ENCODE measurements at places on chromosomes 2 and 18.

GRCh38 chr2:105417857-105418436 is 19.1 kb upstream of the FHL2 start:
- H3K27ac ChIP-seq, result no peak overlapping the region
- no peaks in the 10 kb centered on the region for H3K36me3 ChIP-seq
- no peaks in the 10 kb centered on the region for H3K4me1 ChIP-seq
- no peak for DNase-seq
- no peak overlapping the region for H3K4me3 ChIP-seq

- no peak overlapping the region for H3K4me3 ChIP-seq
- H3K27ac ChIP-seq, result no peak overlapping the region
- H3K27me3 ChIP-seq, result no peaks in the 10 kb centered on the region
- no peak for DNase-seq
- no peaks in the 10 kb centered on the region for H3K4me1 ChIP-seq
- H3K36me3 ChIP-seq, result no peaks in the 10 kb centered on the region
Measured at GRCh38 chr2:76128622-76129021, 417.9 kb upstream of the GCFC2 start.

- H3K27me3 ChIP-seq, result no peaks in the 10 kb centered on the region
- DNase-seq, result no peak
- no peak overlapping the region for H3K27ac ChIP-seq
Measured at GRCh38 chr2:129861666-129862288, 117.7 kb upstream of the RAB6C start.

GRCh38 chr18:7830468-7830867 is 263.4 kb downstream of the PTPRM start:
- H3K36me3 ChIP-seq, result no peaks in the 10 kb centered on the region
- H3K27me3 ChIP-seq, result no peaks in the 10 kb centered on the region
- no peak for DNase-seq
- H3K4me1 ChIP-seq, result no peaks in the 10 kb centered on the region
- no peak overlapping the region for H3K4me3 ChIP-seq

- no peaks in the 10 kb centered on the region for H3K27me3 ChIP-seq
- H3K4me1 ChIP-seq, result no peaks in the 10 kb centered on the region
- DNase-seq, result no peak
- no peak overlapping the region for H3K4me3 ChIP-seq
Measured at GRCh38 chr2:23327416-23327815, 57.6 kb upstream of the KLHL29 start.

GRCh38 chr18:8858888-8859511 is 153.6 kb downstream of the MTCL1 start:
- no peak for DNase-seq
- no peaks in the 10 kb centered on the region for H3K36me3 ChIP-seq
- H3K4me3 ChIP-seq, result no peak overlapping the region
- H3K4me1 ChIP-seq, result no peaks in the 10 kb centered on the region

DNA sequence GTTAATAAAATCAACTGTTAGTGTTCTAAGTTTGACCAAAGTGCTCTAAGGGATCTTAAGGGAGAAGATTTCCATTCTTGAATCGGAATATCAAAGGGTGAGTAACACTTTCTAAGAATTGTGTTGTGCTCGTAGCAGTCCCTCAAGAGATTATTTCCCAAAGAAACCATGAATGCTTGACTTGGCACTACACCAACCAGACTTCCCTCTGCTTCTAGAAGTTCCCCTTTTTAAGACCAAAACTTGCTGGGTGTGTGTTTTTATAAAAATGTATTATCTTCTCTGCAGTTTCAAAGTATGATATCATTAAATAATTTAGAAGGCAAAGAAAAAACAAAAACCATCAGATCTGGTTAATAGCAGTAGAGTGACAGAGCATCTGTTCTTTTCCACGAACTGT is 522.0 kb upstream of the FAM98A start:
- no peaks in the 10 kb centered on the region for H3K36me3 ChIP-seq
- no peak overlapping the region for H3K4me3 ChIP-seq
- H3K4me1 ChIP-seq, result no peaks in the 10 kb centered on the region
- no peak overlapping the region for H3K27ac ChIP-seq
- DNase-seq, result no peak
- H3K27me3 ChIP-seq, result no peaks in the 10 kb centered on the region

GRCh38 chr2:98281607-98282006 is 64.6 kb upstream of the CNGA3 start:
- peaks cover 5% of the 10 kb centered on the region for H3K4me1 ChIP-seq
- H3K4me3 ChIP-seq, result no peak overlapping the region
- no peaks in the 10 kb centered on the region for H3K36me3 ChIP-seq
- DNase-seq, result no peak

DNA sequence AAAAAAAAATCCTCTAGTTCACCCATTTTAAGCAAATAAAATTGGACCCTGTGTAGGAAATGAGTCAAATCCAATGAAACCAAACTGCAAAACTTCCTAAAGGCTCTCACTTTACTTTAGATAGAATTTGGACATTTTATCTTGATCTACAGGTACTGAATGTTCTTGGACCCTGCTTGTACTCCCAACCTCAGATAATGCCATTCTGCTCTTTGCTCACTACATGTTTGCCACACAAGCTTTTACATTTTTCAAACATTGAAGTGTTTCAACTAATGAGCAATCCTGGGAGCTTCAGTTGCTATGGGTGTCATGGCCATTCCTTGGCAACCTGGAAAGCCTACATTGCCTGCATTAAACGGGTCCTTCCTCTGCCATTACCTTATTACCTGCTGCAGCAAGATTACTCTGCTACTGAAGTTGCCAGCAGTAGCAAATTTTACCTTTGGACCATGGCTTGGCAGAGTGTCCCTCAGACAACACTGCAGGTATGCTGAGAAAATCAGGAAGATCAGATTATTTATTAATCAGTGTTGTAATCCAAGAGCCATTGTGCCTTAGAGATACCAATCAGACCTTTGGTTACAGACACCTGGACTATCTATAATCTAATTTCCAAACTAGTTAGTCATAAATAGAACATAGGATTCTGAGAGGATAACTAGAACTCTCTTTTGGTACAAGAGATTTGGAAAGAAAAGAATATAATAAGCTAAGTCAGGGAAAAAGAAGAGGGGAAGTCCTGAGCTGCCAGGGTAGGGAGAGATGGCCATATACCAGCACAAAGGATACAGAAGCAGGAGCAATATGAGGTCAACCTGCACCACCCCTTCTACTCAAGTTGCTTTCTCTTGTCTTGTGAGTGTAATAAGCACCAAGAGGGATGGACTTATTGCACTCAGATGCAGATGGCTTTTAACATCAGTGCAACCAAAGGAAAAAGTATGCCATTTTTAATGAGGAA is 293.3 kb upstream of the TFPI start:
- H3K4me3 ChIP-seq, result no peak overlapping the region
- DNase-seq, result no peak
- H3K27me3 ChIP-seq, result no peaks in the 10 kb centered on the region
- no peaks in the 10 kb centered on the region for H3K36me3 ChIP-seq

DNA sequence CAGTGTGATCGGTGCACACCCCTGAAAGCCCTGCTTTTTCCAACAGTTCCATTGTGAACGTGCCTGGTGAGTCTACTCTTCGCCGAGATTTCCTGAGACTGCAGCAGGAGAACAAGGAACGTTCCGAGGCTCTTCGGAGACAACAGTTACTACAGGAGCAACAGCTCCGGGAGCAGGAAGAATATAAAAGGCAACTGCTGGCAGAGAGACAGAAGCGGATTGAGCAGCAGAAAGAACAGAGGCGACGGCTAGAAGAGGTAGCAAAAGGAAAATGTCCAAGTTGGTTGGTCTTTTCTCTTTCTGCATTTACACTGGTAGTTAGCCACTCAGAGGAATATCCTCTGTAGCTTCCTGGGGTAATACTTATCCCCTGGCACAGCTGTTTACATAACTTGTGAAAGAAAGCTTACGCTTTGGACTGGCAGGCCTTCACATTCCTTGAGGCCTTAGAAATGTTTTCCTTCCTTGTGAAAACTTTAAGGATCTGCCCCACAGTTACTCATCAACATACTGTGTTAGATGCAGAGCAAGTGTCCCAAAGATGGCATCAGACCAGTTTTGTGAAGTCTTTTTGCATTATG is 146.6 kb downstream of the MAP4K4 start:
- H3K4me1 ChIP-seq, result no peaks in the 10 kb centered on the region
- H3K27ac ChIP-seq, result peak overlapping the region; percentile 47
- DNase-seq, result no peak
- H3K27me3 ChIP-seq, result no peaks in the 10 kb centered on the region
- H3K4me3 ChIP-seq, result no peak overlapping the region

- peak overlapping the region; percentile 65 for H3K27ac ChIP-seq
- H3K27me3 ChIP-seq, result no peaks in the 10 kb centered on the region
- H3K4me3 ChIP-seq, result no peak overlapping the region
- no peaks in the 10 kb centered on the region for H3K36me3 ChIP-seq
Measured at GRCh38 chr18:58991167-58991798, 126.6 kb downstream of the ZNF532 start.

DNA sequence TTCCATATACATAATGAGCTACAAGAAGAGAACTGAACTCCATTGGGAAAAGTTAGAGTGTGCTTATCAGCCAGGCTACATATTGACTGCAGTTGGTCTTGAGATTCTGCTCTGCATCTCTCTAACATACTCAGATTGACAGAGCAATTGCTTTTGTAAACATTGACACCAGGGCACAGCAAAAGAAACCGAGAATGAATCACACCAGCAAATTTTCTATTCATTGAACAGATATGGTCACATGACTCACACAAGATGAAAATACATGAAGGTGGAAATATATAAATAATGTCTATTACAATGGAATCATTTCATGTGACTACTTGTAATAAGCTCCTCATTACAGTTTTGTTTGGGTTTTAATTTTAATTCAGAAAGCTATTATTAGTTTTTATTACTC is 691.9 kb upstream of the TMEFF2 start:
- H3K27me3 ChIP-seq, result no peaks in the 10 kb centered on the region
- no peak overlapping the region for H3K27ac ChIP-seq
- DNase-seq, result no peak
- no peaks in the 10 kb centered on the region for H3K4me1 ChIP-seq
- no peak overlapping the region for H3K4me3 ChIP-seq

- no peaks in the 10 kb centered on the region for H3K4me1 ChIP-seq
- H3K27me3 ChIP-seq, result no peaks in the 10 kb centered on the region
- H3K4me3 ChIP-seq, result no peak overlapping the region
- no peaks in the 10 kb centered on the region for H3K36me3 ChIP-seq
- no peak for DNase-seq
Measured at GRCh38 chr2:58660046-58660445, 418.9 kb upstream of the FANCL start.

- DNase-seq, result no peak
- H3K27me3 ChIP-seq, result peaks cover 27% of the 10 kb centered on the region
- no peak overlapping the region for H3K4me3 ChIP-seq
- peaks cover 32% of the 10 kb centered on the region for H3K4me1 ChIP-seq
Measured at GRCh38 chr2:71853858-71854257, 293.8 kb downstream of the CYP26B1 start.

GRCh38 chr2:58631986-58632385 is 390.9 kb upstream of the FANCL start:
- no peaks in the 10 kb centered on the region for H3K4me1 ChIP-seq
- H3K4me3 ChIP-seq, result no peak overlapping the region
- no peak for DNase-seq
- no peaks in the 10 kb centered on the region for H3K27me3 ChIP-seq

GRCh38 chr2:25340181-25340921 is 1.4 kb downstream of the DNMT3A start:
- peak overlapping the region; percentile 91 for H3K27ac ChIP-seq
- peaks cover 17% of the 10 kb centered on the region for H3K4me1 ChIP-seq
- no peak for DNase-seq
- no peaks in the 10 kb centered on the region for H3K27me3 ChIP-seq
- no peaks in the 10 kb centered on the region for H3K36me3 ChIP-seq

GRCh38 chr2:98465456-98466226 is 21.0 kb downstream of the INPP4A start:
- H3K27ac ChIP-seq, result peak overlapping the region; percentile 7
- no peaks in the 10 kb centered on the region for H3K27me3 ChIP-seq
- no peak for DNase-seq
- H3K4me1 ChIP-seq, result peaks cover 61% of the 10 kb centered on the region
- no peaks in the 10 kb centered on the region for H3K36me3 ChIP-seq
